ENCODE measurements at places on chromosomes 11 and 22.

- DNase-seq: peak; percentile 7
Observed at GRCh38 chr11:33582636-33583325, 117.8 kb downstream of the C11orf91 start.

DNA sequence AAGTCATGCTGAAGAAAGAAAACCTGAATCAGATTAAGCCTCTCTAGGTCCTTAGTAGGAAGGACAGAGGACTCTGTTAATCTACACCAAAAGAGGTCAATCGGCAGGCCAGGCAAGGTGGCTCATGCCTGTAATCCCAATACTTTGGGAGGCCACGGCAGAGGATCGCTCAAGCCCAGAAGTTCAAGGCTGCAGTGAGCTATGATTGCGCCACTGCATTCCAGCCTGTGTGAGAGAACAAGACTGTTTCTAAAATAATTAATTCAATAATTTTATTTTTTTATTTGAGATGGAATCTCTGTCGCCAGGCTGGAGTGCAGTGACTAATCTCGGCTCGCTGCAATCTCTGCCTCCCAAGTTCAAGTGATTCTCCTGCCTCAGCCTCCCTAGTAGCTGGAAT, 4.5 kb downstream of the XRCC6 start:
- DNase-seq: no peak

DNA sequence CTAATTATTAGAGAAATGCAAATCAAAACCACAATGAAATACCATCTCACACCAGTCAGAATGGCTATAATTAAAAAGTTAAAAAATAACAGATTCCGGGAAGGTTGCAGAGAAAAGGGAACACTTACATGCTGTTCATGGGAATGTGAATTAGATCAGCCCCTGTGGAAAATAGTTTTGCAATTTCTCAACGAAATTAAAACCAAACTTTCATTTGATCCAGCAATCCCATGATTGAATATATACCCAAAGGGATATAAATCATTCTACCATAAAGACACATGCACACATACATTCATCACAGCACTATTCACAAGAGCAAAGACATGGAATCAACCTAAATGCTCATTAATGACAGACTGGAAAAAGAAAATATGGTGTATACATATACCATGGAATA, 32.5 kb downstream of the NOX4 start:
- DNase-seq: peak; percentile 46

DNA sequence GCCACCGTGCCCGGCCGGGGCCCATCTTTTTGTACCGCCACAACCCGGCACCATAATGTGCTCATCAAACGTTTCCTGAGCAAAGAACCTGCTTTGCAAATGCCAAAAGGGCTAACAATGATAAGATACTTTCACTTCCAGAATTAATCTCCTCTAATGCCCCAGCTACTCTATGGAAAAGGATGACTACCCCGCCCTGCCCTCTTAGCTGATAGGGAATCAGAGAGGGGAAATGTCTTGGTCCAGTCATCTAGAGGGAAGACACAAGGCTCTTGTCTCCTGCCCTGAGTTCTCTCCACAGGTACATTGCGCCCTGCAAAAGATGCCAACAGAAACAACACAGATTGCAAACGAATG, 586 bp downstream of the TTLL1 start:
- peak; percentile 16 for DNase-seq

- no peak for DNase-seq
Observed at GRCh38 chr22:50056214-50056972, 1.7 kb downstream of the TTLL8 start.

DNA sequence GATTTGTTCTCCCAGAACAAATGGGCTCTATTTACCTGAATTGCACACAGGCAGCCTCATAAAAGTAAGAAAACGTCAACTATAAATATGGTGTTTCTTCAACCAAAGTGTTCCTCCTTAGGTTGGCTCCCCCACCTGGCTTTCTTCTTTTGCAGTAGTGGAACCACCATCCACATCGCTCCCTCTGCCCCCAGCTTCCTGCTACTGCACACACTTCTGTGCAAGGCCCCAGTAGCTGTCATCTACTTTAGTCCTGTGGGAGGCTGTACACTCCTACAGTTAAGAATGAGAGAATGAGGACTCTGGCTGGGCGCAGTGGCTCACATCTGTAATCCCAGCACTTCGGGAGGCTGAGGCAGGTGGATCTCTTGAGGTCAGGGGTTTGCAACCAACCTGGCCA, 89.5 kb downstream of the BMAL1 start:
- DNase-seq: no peak

GRCh38 chr22:28417431-28417830, 262.2 kb downstream of the TTC28 start:
- no peak for DNase-seq

Measured in fibroblast of skin of back (primary cell).